ENCODE measurements at places on chromosomes 2 and 18. TPM values are rescaled to one million over a fixed set of nuclear protein-coding genes. Genes with fewer than 3 reads are reported as not detected.

Gene FAM98A
- total RNA-seq: 45.9 TPM

Gene ANKRD30B
- not detected for total RNA-seq

Gene LRRC30
- total RNA-seq: not detected

Gene RBFA
- 8.4 TPM for total RNA-seq

Gene CDH19
- not detected for total RNA-seq

Gene CFAP53
- not detected for total RNA-seq

Gene NEMP2
- 6.8 TPM for total RNA-seq

Gene MORN2
- 1.2 TPM for total RNA-seq

Gene RBM43
- total RNA-seq: 13.3 TPM

Gene TXNL1
- total RNA-seq: 27.9 TPM

All from mononuclear cell (primary cell).